ENCODE measurements at places on chromosomes 11 and 22.

DNA sequence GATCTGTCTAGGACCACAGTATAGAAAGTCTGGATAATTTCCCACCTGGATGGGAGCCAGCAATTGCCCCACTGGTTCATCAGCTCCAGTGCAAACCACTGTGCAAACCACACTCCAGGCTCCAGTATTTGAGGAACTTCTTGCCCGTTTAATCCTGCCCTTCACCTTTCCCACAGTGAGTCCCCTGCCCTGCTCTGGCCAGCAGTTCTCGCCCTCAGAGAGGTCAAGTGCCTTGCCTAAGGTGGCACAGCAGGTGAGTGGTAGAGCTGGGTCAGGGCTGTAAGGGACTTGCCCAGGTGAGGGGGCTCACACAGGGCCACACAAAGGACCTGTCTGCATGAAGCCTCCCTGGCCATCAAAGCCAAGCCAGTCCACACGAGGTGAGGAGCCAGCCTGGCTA lies 24.1 kb downstream of the MS4A10 start:
- peak; percentile 9 for DNase-seq

DNA sequence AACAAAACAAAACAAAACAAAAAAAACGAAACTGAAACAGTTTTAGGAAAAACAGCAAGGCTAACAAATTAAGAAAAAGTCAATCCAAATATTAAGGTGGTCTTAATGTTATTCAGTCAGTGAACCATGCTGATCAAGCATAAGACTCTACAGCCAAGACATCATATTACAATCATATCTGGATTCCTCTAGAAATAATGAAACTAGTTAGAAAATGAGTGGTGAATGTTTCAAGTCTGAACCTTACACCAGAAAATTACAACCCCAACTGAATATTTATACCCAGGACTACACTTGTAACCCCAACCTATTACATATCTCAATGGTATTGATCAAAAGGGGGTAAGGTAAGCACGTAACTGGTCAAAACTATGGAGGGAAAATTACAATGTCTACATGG lies 48.8 kb downstream of the ACAT1 start:
- DNase-seq: no peak

- peak; percentile 37 for DNase-seq
These were observed 822 bp downstream of the MARK2 start for GRCh38 chr11:63839508-63840355.

GRCh38 chr11:117633976-117634755 lies 162.8 kb downstream of the DSCAML1 start:
- no peak for DNase-seq

DNA sequence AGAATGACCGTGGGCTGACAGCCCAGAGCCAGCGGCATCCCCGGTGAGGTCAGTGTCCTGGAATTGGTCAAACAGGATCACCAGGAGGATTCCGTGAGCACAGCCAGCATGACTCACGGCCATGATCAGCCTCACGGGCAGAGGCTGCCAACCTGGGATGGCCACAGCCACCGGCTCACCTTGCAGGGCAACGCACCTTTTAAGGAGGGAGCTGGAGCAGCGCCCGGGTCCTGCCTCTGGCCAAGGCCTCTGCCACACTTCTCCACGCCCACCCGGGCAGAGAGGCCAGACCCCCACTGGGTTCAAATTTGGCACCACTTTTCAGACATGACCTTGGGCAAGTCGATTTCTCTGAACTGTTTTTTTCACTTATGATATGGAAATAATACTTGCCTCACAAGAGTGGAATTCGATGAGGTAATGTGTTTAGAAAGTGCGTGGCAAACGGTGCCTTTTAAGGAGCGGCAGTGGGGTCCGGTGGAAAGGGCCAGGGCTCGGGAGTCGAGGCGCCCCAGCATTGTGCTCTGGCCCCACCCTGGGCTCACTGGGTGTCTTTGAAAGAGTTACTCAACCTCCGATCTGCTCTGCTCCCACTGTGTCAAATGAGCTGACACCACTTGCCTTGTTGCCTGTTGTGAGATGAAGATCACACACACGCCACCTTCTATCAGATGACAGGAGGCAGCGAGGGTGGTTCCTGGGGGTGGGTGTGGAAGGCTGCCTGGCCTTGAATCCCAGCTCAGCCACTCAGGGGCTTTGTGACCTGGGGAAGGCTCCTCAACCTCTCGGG lies 16.0 kb downstream of the TXN2 start:
- peak; percentile 86 for DNase-seq

DNA sequence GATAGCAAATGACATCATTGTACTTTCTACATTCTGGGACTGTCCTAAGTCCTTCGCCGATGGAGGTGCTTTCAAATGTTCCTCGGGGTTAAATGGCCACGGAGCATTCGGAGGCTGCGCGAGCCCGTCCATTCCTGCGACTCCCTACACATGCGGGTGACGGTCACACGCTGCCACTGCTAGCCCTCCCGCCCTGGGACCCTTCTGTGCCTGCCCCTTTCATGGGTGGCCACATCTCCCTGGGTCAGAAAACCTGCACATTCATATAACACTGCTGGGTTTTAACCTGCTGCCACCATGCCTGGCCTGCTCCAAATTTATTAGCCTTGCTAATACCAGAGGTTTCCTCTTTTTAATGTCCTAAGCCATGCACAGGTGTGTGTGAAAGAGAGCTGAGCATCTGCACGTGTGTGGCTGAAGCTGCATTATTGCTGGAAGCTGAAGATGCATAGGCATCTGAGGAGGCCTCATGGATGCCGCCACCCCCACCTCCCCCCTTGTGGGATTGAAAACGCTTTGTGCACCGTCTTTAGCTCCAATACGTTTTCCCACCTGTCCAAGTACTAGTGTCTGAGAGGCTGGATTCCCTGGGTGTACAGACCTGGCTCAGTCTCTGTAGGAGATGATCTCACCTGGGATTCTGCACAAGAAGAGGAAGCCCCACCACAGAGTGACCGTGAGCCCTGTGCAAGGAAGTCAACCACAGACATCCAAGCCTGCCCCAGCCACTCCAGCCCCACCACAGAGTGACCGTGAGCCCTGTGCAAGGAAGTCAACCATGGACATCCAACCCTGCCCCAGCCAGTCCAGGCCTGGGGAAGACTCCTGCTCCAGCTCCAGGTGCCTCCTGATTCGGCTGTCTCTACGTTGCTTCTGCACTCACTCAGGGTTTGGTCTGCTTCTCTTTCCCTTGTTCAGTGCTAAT lies 626.4 kb downstream of the BRD1 start:
- DNase-seq: no peak

Data from left ventricle myocardium superior (tissue), 1 donor.